ENCODE measurements at places on chromosomes 5 and 9.

GRCh38 chr9:122394265-122395125 lies 23.7 kb downstream of the PTGS1 start:
- DNase-seq = no peak

- no peak for DNase-seq
These were observed 52.9 kb downstream of the C9orf50 start for GRCh38 chr9:129567842-129568559.

GRCh38 chr9:71966601-71967000 lies 55.2 kb downstream of the C9orf85 start:
- no peak for DNase-seq

GRCh38 chr5:95241635-95242034 lies 43.3 kb downstream of the MCTP1 start:
- peak; percentile 29 for DNase-seq

DNA sequence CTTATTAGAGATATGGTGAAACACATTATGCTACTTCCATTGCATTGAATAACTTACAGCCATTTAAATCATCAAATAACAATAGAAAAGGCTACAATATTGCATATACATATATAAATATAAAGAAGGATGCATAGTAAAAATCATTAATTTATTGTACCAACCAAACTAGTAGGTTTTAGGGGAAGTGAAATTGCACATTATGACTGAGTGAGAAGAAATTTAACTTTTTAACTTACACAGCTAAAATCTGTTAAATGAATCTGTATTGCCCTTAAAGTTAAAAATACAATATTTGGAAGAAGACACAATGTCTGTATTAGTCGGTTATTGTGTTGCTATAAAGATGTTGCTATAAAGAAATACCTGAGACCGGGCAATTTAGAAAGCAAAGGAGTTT lies 2073.7 kb upstream of the ACO1 start:
- DNase-seq = no peak

DNA sequence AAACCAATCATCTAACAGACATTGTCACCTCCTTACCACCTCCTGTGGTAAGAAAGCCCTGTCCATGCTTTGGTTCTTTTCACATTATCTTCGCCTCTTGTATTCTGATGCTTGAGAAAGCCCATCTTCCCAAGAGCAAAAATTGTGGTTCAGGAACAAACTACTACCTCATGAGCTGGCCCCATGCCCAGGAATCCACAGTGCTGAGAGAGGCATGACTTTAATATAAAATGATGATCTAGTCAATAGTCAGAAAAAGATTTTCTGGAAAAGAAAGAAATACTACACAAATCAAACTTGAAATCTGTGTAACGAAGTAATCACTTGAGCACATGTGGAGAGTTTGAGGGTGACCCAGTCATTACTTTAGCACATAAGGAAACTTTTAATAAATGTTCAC lies 94.7 kb downstream of the FGF10 start:
- no peak for DNase-seq

DNA sequence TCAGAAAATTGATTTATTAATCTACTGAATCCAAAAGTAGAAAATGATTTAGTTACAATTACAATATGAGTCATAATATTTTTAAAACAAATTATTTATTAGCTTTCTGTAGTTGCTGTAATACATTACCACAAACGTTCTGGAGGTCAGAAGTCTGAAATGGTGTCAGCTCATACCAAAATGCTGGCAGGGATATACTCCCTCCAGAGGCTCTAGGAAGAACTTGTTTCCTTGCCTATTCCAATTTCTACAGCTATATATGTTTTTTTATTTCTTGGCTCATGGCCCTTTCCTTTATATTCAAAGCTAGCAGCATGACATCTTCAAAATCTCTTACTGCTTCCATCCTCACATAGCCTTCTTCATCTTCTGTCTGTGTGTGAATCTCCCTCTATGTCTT lies 667.9 kb upstream of the ITGA1 start:
- DNase-seq = no peak

- no peak for DNase-seq
These were observed 36.7 kb downstream of the NFIB start for GRCh38 chr9:14277244-14277643.

DNA sequence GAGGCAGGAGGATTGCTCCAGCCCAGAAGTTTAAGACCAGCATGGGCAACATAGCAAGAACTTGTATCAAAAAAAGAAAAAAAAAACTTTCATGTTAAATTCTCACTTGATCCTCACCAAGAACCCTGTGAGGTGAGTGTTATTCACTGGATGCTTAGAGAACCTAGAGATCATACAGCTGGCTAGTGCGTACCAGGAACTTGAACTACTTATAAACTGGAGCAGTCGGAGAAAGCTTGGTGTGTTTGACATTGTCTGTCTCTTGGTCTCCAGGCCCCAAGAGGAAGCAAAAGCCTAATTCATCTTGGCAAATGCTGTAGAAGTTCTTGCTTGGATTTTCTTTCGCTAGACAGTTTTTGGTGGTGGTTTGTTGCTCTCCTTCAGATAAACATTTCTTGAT lies 18.1 kb downstream of the TJP2 start:
- no peak for DNase-seq

DNA sequence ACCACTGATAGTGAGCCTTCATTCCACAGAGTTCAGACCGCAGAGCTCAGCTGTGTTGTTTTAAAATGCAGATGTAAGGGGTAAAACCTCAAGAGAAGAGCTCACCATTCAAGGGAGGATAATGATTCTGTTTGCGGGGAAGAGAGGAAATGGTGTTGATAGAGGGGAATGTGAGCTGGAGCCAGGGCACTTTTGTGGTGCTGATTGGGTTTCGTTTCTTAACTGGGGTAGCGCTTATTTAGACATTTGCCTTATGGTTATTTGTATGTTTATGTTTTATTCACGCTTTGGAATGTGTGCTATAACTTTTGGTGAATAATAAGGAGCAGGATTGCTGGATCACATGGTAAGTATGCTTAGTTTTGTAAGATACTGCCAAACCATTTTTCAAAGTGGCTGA lies 42.5 kb downstream of the STXBP1 start:
- DNase-seq = no peak

DNA sequence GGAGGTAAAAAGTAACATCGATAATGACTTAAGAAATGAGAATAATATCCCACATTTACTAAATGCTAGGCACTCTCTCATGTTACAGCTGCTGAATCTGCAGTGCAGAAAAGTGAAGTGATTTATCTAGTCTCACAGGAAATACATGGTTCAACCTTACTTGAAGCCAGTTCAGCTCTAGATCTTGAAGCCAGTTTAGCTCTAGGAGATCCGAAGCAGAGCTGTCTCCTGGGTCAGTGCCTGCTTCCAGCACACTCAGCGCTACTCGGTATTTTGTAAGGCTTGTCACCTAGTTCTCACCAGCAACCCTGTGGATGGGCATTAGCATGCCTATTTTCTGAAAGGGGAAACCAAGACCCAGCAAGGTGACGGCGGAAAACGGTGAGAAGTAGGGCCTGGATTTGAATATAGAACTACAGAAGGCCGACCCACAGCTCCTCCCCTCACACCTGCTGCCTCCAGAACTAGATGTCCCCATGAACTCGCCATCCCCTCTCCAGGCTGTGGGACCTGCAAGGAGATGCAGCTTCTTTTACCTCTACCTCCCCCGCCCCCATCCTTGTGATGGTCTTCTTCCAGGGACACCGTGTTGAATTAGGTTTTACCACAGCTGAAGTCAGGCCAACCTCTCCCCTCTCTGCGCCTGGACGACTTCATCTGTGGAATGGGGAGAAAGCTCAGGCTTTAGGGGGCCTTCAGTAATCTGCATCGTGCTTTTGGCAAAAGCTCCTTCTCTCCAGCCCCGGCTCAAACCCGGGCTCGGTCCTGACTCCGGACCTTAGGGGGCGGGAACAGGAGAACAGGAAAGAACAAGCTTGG lies 4.4 kb upstream of the MSX2 start:
- no peak for DNase-seq

- DNase-seq = no peak
These were observed 110.7 kb downstream of the FEM1C start for GRCh38 chr5:115433918-115434317.

- no peak for DNase-seq
These were observed 101.2 kb downstream of the PARP8 start for GRCh38 chr5:50767588-50767987.

DNA sequence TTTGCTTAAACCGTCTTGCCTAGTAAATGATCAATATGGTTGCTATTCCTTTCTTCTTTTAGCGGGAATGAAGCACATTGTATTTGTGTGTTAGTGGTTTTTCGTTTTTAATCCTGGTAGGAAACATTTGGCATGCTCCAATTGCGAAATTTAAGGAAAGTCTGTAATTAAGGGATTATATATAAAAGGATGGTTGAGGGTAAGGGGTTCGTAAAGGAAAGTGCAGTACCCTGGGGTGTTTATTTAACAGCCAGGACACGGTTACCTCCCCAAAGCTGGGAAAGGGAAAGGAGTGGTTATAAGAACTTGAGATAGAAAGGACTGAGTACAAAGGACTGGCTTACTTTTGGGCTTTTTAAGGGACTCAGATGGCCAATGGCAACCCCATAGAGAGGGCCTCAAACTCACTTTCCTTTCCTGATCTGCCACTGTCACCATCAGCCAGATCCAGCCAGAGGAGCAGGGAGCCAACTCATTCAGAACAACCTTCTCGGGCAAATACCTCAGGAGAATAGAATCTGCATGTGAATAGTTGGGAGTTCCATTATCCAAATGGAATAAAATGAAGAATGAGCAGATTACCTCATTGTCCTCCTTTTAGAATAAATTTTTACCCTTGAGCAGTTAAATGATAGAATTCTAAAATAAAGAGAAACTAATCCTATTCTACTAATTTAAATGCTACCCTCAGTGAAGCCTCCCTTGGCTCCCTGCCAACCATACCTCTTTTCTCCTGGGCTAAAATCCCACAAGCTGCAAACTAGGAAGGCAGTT lies 117.7 kb downstream of the SNCAIP start:
- no peak for DNase-seq

DNA sequence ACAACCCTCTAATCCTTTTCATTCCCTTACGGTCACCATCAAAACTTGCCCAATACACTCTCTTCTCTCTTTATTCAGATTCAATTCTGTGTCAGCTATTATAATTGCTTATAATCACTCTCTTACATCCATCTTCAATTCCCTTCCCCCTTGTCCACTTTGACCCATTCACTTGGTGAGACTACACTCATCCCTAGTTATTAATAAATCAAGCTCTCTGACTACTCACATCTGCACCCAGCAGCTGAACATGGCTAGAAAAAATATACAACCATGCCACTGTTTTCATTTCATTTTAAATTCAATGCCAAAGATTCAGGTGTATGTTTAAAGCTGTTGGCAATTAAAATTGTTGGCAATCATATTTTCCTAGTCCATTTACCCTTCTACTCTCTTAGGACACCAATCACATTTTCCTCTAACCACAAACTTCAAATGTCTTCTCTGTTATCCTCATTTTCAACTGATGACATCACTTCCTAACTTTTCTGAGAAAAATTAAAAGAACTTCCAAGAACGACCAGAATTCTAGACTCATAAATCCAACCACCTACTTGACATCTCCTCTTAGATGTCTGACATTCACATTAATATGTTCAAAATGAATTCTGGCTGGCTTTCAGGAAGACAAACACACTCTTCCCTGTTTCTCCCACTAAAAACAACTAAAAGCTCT lies 5.5 kb downstream of the C5orf15 start:
- no peak for DNase-seq

GRCh38 chr9:108270051-108270450 lies 585.7 kb downstream of the ACTL7B start:
- DNase-seq = no peak

- no peak for DNase-seq
These were observed 458.1 kb downstream of the MTRR start for GRCh38 chr5:8327016-8327415.

DNA sequence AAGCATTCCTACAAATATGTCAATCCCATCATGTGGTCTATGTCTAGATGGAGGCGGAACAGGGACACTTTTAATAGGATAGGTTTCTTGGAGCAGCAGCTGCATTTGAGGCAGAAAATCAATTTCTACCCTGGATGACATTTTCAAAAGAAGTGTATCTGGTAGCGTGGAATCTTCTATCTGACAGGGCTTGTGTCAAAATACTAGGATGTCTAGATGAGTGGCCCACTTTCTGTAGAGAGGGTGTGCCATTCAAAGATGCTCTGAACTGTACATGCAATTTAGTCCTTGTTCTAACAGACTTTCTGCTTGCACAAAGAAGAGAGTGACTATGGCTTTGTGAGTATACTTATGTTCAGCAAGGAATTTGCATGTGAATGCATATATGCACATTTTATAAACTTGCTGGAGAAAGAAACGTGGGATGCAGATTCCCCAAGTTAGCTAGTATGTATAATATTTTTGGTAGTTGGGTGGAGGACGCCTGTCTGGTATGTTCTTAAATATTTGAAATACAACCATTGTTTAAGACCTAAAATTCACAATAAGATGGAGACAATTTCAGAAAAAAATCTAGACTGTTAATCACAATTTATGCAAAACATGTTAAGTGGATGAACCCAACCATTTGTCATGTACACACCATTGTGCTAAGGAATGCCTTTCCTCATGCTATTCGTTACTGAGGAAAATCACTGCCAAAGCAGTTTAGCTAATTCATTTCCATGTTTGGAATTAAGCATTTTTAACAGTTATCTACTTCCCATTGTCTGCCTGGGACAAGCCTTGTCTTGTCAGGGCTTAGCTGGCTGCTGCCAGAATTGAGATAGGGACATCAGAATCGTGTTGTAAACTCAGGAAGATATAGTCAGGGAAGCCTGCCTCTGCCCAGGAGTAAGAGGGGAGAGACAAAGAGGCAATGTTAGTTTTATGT lies 129.1 kb upstream of the MEF2C start:
- no peak for DNase-seq

GRCh38 chr5:158200619-158201018 lies 341.7 kb upstream of the CLINT1 start:
- no peak for DNase-seq

GRCh38 chr9:120619751-120620655 lies 40.0 kb upstream of the CDK5RAP2 start:
- peak; percentile 70 for DNase-seq

GRCh38 chr5:111734013-111734412 lies 23.0 kb downstream of the NREP start:
- no peak for DNase-seq

- DNase-seq = no peak
These were observed 309.7 kb downstream of the NSG2 start for GRCh38 chr5:174355208-174355612.

DNA sequence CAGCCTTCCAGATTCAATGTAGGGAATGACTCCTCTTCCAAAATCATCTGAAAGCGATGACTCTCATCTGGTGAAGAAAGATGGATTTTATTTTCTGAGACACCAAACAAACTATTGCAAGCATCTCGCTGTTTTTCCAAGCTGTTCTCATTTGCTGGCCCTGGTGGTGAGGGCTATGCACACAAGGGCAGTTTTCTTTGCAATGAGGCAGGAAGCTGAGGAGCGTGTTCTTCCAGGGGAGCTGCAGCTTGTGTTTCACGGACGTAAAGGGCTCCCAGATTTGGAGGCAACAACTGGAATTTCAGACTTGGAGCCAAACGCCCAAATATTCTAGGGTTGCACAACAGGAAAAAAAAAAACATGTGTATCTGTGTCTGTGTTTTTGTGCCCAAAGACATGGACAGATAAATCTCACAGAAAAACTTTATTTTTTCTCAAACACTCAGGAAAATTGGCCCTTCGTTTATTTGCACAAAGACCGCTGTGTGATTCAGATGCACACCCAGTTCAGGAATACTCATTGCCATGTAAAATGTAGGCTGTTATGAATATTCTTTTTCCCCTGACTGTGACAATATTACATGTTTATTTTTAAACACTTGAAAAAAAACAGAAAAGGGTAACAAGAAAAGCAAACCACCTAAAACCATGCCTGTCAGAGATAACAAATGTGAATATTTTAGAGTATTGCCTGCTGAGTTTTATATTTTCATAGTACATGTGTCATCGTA lies 151.3 kb downstream of the GAS1 start:
- no peak for DNase-seq
